Activated CD8-positive, alpha-beta memory T cell treated with anti-CD3 and anti-CD28 coated beads, Interleukin-2, amount 50 U/mL, for 4 hours (primary cell): ENCODE measurements at places on chromosomes 2 and 18.

DNA sequence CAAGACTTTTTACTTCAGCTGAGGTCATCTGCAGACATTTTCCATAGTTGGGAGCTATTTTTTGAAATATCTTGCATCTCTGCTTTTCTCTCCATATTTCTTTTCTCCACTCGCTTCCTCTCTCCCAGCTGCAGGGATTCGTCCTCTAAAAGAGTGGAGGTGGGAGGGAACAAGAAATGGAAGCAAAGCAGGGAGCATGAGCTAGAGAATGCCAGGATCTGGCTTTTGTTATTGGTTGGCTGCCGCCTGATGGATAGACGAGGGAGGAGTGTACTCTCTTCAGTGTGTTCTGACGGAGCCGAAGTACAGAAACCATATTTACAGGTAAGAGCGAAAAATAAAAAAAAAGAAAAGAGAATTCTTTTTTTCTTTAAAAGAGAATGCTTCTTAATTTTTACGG lies at the start of gene CSRNP3:
CSRNP3 (plus strand) TSS at position 282 of the 400 bp plus-strand sequence. CDS start 125,368 bp downstream, outside the sequence.
- no peak for DNase-seq

GRCh38 chr2:202072226-202072625 lies 829 bp upstream of the KIAA2012 start:
- no peak for DNase-seq

DNA sequence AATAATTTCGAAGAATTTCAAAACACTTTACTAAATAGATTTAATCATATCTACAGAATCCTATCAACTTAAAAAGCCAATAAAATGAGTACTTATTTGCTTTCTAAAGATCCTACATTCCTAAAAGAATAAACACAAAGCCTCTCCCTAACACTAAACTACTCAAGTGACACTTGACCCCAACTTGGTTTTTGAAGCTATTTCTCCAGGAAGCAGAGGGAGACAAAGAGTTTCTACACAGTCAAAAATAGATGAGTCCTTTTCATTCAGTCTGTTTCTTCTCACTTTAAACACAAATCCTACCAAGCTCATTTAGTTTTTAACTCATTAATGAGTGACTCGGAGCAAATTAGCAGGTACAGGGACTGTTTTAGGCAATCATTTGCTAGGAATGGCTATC lies 2.1 kb downstream of the ATL2 start:
- no peak for DNase-seq

GRCh38 chr2:64325477-64325851 lies 128.5 kb upstream of the LGALSL start:
- DNase-seq: no peak

- no peak for DNase-seq
Observed at GRCh38 chr2:4715065-4715464, 977.1 kb upstream of the SOX11 start.

- DNase-seq: no peak
Observed at GRCh38 chr2:182445391-182445965, 18.6 kb upstream of the PDE1A start.

DNA sequence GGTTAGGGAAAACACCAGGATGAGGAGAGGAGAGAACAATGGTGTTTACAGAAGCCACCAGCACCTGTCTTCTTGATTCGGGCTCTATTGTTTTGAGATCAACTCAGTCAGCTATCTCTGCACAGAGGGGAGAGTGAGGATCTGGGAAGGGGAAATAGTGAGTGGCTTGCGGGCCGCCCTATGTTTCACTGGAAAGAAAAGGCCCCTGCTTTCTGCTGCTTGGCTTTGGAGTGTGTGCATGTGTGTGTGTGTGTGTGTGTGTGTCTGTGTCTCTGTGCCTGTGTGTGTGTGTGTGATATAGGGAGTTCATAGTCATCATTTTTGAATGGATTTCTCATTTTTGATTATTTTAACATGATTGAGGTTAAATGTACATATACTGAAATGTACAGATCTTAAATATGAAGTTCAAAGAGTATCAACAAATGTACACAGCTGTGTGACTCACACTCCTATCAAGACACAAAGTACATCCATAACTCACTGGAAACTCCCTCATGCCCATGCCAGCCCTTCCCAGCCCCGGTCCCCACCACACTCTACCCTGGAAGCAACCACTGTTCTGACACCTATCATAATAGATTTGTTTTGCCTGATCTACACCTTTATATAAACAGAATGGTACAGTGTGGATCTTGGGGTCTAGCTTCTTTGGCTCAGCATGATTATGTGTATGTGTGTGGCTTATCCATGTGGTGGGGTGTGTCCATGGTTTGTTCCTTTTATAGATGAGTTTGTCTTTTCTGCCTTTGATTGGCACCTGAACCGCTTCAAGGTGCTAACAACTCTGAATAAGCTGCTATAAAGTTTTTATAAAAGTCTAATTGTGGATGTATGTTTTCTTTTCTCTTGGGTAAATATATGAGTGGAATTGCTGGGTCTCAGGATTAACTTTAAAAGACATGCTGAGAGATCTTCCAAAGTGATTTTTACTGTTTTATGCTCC lies 258.3 kb downstream of the SETBP1 start:
- no peak for DNase-seq

DNA sequence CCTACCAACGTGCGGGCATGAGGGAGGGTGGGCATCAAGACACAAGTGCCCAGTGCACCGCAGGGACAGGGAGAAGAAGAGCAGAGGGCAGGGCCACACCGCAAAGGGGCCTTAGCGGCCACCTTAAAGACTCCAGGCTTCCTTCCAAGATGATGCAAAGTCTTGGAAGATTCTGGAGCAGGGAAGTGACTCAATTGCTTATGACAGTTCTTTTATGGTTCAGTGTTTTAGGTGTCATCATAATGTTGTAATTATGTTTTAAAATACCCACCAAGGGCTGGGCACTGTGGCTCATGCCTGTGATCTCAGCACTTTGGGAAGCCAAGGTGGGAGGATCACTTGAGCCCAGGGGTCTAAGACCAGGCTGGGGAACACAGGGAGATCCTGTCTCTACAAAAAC lies 44.5 kb upstream of the SEMA4C start:
- DNase-seq: no peak
